ENCODE measurements at places on chromosomes 11 and 22. TPM values are rescaled to one million over a fixed set of nuclear protein-coding genes. Genes with fewer than 3 reads are reported as not detected.
A peak's percentile ranks its signal among the peaks of the same experiment; 100 is the strongest.

Gene SMCO4
- total RNA-seq = 18.6 TPM

DNA sequence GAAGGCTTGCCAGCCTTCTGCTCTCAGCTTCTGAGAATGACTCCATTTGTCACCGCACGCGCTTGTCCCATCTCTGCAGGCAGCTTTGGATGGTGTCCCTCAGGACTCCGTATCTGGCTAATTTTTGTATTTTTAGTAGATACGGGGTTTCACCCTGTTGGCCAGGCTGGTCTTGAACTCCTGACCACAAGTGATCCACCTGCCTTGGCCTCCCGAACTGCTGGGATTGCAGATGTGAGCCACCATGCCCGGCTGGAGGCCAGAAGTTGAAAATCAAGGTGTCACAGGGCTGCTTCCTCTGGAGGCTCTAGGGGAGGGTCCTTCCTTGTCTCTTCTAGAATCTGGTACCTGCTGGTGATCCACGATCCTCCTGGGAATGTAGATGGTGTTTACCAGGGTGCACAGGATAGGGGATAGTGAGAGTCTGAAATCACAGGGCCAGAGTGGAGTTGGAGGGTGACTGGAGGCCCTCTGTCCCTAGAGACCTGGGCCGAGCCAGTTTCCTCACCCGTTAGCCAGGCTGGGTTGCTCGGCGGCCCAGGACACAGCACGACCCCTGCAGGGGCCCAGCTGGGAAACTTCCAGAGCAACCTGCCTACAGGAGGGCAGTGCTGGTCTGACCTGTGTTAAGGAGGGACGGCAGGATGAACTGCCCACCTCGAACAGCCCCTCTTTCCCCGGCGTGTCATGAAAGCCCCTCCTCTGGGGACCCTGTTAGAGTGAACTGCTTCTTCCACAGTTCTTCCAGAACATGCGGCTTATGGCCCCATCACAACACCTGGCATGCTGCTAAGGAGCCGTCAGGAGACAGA, 48.9 kb upstream of the SHANK2 start:
- H3K4me1 ChIP-seq = no peaks in the 10 kb centered on the region
- DNase-seq = peak; percentile 31
- H3K27me3 ChIP-seq = no peaks in the 10 kb centered on the region

- no peak for DNase-seq
- no peak overlapping the region for H3K27ac ChIP-seq
- no peak overlapping the region for H3K4me3 ChIP-seq
- H3K27me3 ChIP-seq = no peaks in the 10 kb centered on the region
- H3K36me3 ChIP-seq = no peaks in the 10 kb centered on the region
These were observed 1130.3 kb upstream of the CNTN5 start for GRCh38 chr11:97890466-97890865.

DNA sequence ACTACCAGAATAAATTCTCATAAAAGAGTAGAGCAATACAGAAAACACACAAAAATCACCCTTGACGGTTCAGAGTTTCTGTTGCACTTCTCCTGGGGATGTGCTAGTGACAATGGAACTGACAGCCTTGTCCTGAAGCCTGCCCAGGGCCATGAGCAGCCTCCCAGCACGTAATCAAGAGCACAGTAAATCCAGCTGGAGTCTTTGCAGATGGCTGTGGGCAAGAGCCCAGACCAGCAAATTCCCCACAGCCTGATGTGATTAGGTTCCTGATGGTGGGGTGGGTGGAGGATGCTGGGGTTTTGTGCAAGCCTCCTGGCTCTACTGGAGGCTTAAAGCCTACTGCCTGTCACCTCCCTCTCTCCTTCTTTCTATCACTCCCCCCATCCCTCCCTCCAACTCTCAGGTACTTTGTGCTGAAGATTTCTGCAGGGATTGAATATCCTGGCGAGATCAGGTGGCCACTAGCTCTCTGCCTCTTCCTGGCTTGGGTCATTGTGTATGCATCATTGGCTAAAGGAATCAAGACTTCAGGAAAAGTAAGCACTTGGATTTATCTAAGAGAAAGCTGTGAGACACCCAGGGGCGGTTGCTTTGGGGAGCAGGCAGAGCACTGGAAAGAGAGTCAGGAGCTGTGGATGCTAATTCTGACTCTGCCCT, 18.1 kb downstream of the SLC6A5 start:
- no peaks in the 10 kb centered on the region for H3K4me1 ChIP-seq
- no peaks in the 10 kb centered on the region for H3K27me3 ChIP-seq
- H3K27ac ChIP-seq = no peak overlapping the region
- DNase-seq = no peak
- H3K36me3 ChIP-seq = no peaks in the 10 kb centered on the region

All from pancreas (tissue), 10 donors.